ENCODE measurements at places on chromosomes 5 and 9.

DNA sequence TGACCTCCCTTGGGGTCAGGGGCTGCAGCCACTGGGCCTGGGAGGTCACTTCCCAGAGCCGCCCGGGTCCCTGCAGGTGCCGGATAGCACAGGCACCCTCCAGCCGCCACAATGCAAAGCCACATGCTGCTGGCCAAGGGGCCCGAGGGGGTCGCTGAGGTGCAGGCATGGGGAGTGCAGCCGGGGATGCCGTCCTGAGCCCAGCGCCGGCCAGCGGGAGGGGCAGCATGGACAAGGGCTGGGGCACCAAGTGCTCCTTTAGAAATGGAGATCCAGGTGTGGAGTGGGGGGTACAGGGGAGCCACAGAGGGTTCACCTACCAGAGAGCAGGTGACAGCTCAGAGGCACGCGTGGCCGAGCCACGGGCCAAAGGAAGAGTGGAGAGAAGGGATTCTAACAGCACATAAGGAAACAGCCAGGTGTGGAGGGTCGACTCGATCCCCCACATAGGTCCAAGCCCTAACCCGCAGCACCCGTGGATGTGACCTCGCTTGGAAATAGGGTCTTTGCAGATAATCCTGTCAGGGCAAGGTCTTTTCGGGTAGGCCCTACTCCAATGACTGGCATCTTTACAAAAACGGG lies 24.7 kb downstream of the ZDHHC11B start:
- DNase-seq = no peak

GRCh38 chr5:170641589-170642031 lies 137.8 kb downstream of the KCNIP1 start:
- no peak for DNase-seq

DNA sequence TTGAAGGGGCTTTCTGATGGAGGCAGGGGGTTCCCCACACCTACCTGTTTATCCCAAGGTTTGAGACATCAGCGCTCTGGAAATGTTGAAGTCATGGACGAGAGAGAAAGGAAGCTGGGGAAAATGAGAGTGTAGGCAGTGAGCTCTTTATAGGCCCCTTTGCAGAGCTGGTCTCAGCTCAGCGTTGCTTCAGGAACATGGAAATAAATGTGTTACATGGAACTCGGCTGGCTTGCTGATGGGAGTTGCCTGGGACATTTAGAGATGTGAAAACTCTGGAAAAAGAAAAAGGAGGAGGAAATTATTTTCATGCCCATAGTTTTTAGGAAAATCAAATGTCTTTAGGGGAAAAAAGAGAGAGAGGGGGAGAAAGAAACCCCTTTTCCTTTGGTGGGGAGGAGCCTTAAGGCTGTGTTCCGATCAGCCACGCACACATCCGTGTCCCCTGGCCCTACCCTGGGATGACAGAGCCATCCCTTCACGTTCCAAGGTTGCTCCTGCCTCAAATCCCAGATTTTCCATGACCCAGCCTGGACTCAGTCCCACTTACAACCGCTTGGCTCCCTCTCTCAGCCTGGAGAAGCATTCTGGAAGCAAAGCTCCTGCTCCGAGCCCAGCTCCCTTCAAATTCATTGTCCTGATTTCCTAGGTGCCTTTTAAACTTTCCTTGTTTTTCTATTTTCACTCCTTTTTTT lies 78.3 kb downstream of the COL27A1 start:
- no peak for DNase-seq

DNA sequence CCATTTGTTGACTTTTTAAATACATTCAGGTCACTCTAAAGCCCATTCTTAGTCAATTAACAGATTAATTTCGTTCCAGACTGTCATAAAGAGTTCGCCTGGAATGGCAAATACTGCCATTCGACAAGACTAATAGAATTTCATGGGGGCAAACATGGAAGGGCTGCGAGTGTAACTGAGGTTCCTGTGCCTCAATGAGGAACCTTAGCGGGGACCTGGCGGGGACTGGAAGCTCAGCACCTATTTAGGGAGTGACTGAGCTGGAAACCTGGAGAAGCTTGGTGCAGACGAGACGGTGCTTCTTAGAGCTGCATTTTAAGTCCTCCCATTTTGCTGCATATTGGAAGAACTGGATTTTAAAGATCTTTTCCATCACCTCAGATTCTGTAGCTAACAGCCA lies 3.4 kb downstream of the VCAN start:
- no peak for DNase-seq

Data from HAP-1 (cell line).